Activated CD4-positive, alpha-beta memory T cell treated with anti-CD3 and anti-CD28 coated beads for 36 hours (primary cell): ENCODE measurements at places on chromosomes 2 and 18.

DNA sequence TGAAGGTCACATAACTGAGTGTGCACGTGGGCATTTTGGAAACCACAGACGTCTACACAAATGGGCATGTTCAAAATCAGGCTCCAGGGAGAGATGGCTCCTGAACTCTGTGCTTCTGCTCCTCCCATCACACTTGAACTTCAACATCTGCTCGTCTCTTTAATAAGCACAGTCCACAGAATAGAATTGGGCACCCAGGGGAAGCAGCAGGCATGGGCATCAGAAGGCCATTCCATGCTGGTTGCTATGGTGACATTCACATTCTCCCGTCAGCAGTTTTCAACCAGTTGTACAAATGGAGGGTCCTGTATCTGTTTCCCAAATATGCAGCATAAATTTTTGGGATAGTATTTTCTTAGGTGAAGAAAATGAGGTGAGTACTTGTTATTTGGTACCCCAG, 183.7 kb upstream of the COPS8 start:
- DNase-seq = no peak

DNA sequence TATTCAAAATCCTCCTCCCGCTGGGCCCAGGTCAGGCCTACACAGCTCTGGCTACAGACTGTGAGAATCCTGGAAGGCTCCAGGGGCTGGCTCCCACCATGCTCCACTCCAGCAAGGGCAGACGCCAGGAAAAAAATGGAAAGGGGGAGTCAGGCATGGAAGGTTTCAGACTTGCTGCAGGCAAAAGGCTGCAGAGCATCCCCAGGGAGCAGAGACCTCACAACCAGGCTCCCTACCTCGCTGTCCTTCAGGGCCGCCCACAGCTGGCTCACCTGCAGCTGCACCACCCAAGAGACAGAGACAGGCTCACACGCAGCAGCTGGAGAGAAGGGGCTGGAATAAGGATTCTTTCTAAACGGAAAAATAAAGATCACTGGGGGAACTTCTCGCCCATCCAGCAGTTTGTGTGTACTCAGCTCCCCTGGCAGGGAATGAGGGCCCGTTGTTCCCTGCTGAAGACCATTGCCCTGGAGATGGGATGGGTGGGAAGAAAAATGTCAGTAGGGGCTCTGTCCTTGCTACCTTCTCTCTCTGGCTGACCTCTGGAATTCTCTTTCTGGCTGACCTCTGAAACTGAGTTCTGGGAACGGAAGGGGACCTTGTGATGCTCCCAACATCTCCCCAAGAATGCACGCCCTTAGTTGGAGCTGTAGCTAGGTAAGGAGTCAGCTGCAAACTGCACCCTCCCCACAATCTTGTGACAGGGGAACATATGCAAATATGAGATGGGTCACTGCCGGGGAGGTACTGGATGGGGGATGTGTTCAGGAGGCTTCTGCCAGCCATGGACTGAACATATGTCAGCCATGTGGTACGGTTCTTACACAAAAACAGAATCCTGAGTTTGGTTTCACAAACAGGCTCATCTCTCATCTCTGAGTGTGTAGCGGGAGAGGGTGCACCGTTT, 34.5 kb downstream of the BCL2 start:
- peak; percentile 23 for DNase-seq

DNA sequence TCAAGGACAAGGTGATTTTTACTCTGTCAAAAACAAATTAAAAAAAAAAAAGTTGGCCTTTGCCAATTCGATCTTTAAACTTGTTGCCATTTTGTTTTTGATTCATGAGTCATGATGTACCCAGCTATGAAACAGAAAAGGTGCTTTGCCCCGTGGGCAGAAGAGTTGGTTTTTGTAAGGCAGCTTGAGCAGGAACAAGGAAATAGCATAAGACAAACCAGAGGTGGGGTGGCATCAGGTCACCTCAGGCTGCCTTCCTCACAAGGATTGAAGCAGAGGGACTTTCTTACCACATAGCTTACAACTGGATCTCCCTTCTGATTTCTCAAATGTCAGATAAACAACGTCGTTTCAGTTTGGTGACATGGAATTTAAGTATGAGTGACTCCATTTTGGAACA, 123.8 kb downstream of the ARL4C start:
- DNase-seq = peak; percentile 49

DNA sequence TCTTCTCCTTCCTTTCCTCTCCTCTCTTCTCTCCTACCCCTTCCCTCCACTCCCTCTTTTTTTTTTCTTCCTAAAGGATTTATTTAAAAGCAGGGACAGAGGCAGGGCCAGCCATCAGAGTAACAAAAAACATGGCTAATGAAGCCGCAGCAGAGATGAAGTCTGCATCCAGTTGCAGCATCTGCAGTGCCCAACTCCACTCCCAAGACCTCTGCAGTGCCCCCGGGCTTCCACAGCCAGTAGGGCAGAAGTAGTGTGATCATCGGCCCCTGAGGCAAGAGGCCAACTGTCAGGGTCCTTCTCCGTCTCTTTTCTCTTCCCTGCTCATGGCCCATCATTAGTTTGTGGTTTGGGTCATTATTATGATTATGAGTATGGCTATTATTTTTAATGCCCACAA, 4.2 kb upstream of the EGR4 start:
- no peak for DNase-seq

DNA sequence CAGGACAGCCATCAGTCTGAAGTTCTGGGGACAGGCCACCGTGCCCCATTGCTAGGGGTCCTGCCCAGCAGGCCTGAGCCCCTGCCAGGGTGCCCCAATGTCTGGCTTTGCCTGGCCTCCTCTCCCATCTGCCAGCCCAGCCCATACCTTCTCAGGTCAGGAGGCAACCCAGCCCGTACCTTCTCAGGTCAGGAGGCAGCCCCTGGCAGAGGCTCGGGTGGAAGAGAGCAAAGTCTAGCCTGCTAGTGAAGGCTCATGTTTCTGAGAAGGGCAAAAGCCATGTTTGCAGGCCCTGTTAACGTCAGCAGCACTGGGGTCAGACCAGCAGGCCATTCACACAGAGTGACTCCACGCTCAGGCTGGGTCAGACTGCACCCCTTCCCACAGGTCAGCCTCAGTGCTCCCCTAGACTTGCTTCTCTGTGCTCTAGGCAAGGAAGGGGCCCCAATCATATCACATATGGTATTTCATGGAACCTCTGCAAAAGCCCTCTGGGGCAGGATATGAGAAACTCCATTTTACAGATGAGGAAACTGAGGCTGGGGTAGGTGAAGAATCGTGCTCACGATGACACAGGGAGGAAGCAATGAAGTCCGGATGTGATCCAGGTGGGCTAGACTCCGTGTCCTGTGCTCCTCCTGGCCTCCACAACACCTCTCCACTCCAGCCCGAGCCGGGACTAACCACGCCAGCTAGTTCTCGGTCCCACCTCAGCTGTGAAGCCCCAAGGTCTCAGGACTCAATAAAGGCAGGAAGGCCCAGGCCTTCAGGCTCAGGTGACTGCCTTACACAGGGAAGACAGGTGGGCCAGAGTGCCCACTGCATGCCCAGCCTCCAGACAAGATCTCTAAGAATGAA, 9.5 kb downstream of the SDC1 start:
- no peak for DNase-seq

DNA sequence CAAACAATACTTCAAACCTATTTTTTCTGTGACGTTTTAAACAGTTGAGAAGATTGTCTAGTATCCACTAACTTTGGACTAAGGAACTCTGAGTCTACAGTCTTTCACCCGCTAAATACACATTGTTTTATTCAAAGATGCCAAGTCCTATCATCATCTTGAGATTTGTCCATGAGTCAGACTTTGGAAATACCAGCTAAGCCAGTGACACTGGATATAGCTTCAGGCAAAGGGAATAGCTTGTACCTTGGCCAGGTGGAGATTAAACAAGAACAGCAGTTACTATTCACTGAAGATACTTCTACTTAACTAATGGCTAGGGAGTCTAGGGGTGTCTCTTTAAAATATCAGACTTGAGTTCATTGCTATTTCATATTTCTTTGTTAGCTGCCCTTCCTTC, 137.5 kb downstream of the COMMD1 start:
- no peak for DNase-seq

DNA sequence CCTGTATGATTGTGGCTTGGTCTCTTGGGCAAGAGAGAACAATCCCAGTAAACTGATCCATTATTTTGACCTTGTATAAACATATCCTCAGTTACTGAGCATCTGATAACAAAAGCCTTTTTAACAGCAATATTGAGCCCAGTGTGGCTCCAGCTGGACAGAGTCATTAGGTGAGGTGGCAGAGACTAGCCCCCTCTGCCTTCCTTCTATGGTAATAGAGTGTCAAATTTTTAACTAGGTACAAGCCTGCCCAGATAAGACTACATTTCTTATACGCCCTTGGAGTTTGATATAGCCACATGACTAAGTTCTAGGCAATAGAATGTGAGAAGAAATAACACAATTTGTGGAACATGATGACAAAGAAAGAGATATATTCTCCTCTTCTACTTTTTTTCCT, 56.2 kb downstream of the HNMT start:
- no peak for DNase-seq

DNA sequence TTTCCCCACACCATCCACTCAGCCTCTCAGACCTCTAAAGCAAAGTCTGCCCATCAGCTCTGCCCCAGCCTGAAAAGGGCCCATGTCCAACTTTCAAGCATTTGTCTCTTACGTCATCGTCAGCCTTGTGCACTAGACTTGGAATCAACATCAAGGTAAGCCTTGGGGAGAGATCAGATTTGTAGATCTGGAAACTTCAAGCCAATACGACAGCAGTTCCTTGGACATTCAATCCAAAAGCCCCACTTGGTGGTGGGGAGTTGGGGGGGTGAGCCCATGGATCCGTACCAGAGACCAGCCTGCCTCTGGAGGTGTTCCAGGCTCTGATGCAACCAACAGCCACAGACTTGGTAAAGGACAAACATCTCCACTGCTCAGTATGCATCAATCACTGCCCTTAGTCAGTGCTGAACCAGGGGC, 206.8 kb upstream of the MEIS1 start:
- no peak for DNase-seq

DNA sequence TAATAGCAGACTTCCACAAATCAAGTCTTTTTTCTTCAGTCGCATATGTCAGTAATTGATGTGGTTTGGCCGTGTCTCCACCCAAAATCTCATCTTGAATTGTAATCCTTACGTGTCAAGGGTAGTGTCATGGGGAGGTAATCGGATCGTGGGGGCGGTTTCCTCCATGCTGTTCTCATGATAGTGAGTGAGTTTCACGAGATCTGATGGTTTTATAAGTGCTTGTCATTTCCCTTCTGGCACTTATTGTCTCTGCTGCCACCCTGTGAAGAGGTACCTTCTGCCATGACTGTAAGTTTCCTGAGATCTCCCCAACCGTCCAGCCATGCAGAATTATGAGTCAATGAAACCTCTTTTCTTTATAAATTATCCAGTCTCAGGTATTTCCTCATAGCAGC, 478.8 kb downstream of the PTPRM start:
- DNase-seq = peak; percentile 70

GRCh38 chr2:8581601-8582041, 100.2 kb upstream of the ID2 start:
- DNase-seq = no peak

DNA sequence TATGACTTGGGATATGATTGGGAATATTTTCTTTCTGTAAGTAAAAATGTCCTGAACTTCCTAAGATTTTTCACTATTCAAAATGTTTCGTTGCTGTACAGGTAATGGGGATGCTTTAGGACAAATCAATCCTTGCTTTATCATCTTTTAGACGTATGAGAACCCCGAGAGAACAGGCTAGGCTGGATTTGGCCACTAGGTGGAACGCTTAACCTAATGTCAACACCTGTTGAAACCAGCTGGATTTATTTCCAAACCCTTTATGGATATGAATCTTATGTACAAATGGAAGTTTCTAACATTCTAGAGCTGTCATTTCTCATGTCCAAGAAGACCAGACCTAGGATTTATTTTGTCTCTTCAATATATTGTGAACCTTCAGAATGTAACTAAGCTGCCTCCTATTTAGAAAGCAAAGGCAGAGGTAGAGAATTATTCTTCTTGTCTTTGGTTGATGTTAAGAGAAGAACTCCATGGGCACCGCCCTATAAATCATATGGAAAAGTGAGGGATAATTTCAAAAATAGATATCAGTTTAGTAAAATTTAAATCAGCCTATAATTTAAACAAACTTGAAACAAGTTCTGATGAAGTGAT, 96.7 kb downstream of the PMAIP1 start:
- peak; percentile 24 for DNase-seq

- DNase-seq = no peak
Observed at GRCh38 chr2:239015218-239015900, 167.5 kb downstream of the TWIST2 start.

DNA sequence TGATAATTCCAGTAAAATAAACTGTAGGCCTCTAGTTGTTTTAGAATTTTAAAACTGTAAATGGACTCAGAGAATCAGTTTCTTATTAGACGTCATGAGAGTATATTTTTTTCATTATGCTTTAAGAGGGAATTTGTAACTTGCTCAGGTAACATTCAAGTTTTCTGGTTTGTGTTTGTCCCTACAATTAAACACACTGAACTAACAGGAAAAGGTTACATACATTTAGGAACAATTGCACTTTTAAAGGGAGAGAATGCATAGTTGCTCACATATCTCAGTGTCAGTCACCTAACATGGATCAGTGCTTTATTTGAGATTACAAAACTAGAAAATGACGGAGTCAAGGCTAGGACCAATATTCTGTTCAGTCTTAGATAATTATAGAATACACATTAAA, 3.1 kb downstream of the COL3A1 start:
- DNase-seq = no peak

DNA sequence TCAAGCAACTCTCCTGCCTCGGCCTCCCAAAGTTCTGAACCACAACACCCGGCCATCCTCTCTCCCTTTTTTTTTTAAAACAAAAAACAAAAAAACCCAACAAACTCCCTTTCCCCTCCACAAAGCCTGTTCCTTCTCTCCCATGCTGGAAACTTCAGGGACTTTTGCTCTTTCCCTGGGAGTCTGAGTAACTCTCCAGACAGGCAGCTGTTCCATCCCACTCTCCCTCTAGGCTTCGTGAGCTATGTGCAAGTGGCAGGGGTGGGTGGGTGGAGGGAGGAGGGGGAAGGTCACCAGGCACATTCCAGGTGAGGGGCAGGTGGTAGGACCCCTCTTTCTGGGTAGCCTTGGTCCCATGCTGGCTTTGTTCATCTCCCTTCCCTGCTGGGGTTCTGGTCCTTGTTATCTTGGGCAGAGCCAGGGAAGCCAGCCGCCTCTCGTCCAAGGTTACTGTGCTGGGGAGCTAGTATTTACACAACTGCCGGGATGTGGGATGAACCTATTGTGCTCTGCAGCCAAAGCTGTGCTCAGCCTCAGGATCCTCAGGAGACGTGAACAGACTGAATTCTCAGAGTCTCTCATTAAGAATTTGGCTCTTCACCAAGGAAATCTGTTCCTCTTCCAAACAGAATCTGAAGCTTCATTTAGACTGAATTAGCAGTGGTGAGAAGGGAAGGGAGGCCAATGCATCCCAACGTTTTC, 106.9 kb downstream of the LIPG start:
- no peak for DNase-seq

- no peak for DNase-seq
Observed at GRCh38 chr2:99771681-99772333, 282.0 kb upstream of the REV1 start.

- no peak for DNase-seq
Observed at GRCh38 chr2:234457421-234457820, 39.5 kb downstream of the ARL4C start.

GRCh38 chr18:49638891-49639557, 77.2 kb downstream of the LIPG start:
- DNase-seq = no peak

- DNase-seq = peak; percentile 73
Observed at GRCh38 chr2:25587361-25587760, 86.0 kb downstream of the DTNB start.
